ENCODE measurements at places on chromosomes 7 and 10.

DNA sequence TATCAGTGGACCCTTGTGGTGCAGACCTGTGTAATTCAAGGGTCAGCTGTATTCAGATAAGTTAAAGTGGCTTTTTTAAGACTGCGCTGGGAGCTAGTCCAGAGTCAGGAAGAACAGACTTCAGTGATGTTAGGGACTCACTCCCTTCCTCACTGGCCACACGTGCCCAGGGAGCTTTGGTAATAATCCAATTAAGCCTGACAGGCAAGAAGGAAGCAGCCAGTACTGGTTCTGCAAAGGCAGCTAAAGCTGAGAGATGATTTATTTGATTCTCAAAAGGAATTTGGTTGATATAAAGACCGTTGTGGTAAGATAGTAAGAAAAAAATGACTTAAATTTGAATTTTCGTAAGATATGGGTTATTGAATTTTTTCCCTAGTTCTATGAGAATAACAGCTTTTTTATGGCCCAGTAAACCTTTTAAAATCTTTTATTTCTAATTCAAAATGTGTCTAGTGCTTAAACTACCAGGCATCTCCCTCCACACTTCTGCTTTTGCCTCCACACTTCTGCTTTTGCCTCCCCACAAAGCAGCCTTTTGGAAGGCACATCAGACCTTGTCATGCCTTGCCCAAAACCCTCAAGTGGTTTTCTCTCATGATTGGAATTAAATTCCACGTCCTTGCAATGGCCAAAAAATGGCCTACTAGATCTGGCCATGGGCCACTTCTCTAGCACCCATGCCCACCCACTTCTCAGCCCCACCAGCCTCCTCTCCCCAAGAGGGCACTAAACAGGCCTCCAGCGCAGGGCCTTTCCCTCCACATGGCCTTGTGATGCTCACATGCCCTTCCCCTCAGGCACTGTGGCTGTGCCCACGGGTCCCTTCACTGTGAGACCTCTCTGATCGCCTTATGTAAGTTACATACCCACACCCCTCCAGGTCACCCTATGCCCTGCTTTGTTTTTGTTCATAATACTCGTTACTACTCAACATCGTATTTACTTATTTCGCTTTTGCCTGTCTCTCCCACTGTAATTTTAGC is 92.5 kb downstream of the POU6F2 start:
- no peak for DNase-seq

DNA sequence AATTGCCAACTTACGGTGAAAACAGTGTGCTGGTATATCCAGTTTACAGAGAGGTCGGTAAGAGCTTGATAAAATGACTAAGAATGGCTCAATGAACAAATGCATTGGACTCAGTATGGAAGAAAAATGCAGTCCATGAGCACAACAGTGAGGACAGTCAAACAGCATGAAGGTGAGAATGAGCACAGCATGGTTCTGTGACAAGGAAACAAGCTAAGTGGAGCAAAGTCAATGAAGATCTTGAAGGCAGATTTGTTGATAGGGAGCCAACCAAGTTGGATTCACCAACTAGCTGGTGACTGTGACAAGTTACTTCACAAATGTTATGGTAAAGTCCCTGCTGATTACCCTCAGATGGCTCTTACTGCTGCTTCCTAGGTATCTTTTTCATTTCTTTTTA is 75.9 kb downstream of the SHOC2 start:
- DNase-seq, result no peak

- no peak for DNase-seq
Measured at GRCh38 chr10:9260690-9261089, 1206.2 kb downstream of the GATA3 start.

- DNase-seq, result no peak
Measured at GRCh38 chr7:15855525-15856109, 169.1 kb upstream of the MEOX2 start.

DNA sequence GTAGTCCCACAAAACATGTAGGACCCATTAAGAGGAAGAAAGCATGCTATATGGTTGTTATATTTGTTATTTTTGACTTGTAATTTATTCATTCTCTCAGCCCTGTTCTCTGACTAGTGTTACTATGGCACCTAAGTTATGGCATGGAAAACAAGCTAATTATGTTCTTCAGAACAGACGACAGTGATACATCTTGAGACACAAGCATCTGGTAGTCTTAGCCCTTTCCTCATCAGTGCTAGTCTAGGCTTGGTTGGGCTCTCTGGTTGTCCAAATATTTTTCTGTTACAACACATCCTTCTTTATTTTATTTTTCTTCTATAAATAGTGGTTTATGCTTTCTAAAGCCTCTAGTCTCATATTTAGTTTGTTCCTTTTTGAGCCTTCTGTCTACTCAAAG is 308.3 kb upstream of the KAT6B start:
- DNase-seq, result no peak

DNA sequence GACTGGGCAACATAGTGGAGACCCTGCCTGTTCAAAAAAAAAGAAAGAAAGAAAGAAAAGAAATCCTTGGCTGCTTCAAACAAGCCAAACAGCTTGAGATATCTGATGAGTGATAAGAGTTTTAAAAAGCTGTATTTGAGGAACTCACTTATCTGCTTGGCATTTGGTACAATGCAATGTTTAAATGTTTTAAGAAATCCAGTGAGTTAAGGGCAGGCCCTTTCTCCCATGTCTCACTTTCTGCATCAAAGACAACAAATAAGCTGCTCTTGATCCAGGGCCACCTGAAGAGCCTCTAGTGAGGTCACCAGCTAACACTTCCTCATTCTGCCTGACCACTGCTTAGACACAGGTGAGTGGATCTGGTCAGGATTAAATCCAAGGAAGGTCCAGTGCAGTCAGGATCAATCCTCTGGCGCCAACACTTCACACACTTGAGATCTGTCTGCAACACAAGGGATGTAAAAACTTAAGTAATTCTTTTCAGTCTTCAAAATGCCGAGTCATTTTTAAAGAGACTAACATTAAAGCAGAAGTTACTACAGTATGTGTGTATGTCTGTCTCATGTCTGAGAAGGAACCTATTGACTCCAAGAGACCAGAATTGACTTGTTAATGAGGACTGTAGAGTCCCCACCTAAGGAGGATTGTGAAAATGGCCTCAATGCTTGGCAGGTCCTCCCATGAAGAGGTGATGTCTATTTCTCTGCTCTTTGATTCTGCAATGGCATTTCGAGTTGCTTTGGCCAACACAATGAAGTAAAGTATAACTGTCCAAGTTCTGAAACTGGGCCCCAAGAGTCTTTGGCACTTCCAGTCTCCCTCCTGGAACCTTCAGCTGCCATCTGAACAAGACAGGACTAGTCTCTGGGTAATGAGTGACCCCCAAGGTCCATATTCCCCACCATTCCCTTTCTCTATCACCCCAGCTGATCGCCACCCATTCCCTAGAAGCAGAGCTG is 43.1 kb downstream of the CREB3L2 start:
- DNase-seq, result no peak

- no peak for DNase-seq
Measured at GRCh38 chr7:75869776-75870379, 9.0 kb upstream of the RHBDD2 start.

DNA sequence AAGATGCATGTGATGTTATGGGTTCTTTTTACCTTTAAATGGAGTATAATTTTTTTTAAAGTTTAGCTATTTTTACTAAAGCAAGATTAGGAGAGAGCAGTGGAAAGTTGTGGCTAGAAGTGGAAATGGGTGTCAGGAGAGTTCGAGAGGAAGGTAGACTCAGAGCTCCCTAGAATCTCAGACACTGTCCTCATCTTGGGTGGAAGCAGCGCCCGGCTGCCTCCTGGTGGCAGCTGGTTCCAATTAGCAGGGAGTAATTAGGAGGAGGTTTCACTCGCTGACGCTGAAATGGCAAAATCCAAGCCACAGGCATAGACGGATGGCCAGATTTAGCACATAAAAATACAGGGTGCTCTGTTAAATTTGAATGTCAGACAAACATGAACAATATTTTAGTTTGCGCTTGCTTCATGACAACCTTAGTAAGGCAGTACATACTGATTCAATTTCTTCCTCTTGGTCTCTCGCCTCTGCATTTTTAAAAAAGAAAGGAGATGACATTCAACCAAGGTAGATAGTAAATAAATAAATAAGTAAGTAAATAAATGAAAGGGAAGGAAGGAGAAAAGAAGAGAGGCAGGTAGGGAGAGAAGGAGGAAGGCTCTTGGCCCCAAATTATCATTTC is 58.5 kb downstream of the LGI1 start:
- no peak for DNase-seq

- no peak for DNase-seq
Measured at GRCh38 chr7:113774182-113774807, 144.5 kb downstream of the PPP1R3A start.

DNA sequence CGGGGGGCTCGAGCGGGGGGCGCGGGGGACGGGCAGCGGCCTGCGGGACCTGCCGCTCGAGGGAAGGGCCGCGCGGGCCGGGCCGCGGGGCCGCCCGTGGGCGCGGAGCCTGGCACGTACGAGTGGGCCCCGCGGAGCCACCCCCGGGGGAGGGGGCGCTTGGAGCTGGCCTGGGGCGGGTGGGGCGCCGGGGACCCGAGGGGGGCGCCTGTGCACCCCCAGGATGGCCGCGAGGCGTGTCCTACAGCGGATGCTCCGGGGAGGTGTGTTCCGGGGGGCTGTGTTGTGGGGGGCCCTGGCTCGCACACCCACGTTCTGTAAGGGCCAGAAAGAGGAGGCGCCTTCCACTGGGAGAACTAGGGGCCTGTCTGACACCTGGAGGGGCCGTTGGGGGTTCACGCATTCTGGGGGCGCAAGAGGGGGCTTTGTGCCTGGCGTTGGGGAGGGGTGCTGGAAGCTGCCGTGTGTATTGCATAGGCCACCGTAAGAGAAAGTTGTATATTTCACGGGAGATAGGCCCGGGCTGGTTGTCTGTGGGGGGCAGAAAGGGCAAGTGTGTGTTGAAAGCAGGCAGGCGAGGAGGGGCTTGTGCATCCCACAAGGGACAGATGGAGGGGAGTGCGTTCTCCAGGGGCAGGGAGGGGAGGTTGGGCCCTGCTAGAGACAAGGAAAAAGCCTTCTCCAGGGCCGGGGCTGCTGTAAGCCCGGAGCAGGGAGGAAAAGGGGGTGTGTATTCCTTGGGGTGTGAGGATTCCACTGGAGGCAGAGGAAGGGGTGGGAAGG is 663 bp downstream of the VPS37D start:
- DNase-seq, result no peak

GRCh38 chr10:30432622-30433305 is 1.2 kb upstream of the MAP3K8 start:
- no peak for DNase-seq

GRCh38 chr10:120824881-120825309 is 26.3 kb upstream of the WDR11 start:
- no peak for DNase-seq

DNA sequence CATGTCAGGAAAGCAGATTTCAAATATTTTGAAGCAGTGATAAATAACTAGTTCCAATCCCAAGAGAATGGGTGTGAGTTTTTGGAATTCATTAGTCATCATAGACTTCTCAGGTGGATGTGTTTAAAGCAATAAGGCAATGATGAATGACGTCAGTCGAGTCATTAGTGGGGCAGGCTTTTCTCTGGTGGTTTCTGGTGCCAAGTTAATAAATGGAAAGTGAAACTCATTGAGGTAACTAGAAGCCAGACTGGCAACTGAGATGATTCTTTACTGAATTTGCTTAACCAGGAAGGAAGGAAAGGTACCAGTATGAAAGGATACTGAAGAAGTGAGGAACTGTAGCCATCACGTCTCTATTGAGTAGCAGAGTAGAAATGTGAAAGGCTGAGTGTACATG is 311.0 kb downstream of the GPAM start:
- DNase-seq, result no peak

GRCh38 chr7:85104432-85105205 is 82.2 kb downstream of the SEMA3D start:
- no peak for DNase-seq

DNA sequence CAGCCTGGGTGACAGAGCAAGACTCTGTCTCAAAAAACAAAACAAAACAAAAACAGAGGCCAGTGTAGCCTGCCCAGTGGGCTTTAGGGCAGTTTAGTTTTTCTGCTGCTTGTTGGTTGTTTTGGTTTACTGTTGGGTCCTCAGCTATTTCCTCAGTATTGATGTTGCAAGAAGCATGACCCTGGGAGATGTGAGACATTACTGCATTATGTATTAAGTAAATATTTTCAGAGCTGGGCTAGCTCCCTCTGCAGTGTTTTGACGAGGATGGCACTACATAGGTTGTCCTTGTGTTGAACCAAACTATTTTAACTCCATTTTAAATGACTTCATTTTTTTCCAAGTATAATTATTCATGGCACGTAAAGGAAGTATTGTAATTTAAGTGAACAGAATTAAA is 4.8 kb downstream of the AKAP9 start:
- no peak for DNase-seq

DNA sequence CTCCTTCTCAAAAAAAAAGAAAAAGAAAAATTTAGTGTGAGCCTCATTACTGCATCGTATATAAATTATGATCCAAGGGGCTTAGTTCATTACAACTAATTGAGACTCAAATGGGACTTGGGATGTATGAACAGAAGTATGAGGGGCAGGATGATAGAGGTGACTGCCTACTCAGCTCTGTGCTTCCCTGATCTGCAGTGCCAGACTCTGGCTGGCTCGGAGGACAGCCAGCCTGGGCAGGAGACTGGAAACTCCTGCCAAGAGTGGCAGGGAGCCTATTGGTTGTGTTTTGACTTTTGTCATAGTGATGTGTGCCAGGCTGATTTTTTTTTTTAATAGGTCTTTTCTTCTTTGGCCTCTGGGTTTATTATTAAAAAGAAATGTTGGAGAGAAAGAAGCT is 73.8 kb upstream of the GTF2IRD1 start:
- DNase-seq, result no peak

DNA sequence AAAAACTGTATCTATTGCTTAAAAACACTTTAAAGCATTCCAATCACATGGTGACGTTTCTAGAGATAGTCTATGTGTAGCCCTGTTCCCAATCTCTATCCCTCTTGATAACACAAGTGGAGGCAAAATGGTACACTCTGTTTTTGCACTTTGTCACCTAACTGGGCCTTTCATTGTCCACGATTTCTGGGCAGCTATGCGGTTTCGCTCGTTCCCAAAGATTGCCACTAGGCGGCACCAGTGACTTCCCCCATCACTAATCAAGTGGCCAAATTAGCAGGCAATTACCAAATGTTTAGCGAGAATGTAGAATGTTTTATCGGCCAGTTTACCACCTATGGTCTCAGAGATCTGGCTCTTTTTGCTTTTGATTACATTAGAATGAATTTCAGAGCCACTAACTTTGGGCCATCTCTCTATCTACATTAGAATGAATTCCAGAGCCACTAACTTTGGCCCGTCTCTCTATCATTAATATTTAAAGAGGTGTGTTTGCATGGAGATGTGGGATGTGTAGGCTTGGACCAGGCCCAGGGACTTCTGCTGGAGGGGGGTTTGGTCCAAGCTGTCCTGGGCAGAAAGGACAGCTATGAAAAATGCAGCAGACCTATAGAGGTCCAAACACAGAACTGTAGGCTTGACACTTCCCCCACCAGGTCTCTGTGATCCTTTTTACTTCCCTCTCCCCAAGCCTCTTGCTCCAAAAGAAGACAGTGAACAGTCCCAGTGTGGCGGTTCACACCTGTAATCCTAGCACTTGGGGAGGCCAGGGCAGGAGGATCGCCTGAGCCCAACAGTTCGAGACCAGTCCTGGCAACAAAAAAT is 90.1 kb downstream of the EPC1 start:
- peak; percentile 32 for DNase-seq

- no peak for DNase-seq
Measured at GRCh38 chr7:118492466-118492865, 268.0 kb downstream of the ANKRD7 start.

- DNase-seq, result no peak
Measured at GRCh38 chr7:92623544-92623943, 33.4 kb upstream of the FAM133B start.

- no peak for DNase-seq
Measured at GRCh38 chr7:76285604-76286374, 16.7 kb upstream of the HSPB1 start.

GRCh38 chr10:29802171-29802570 is 167.4 kb upstream of the SVIL start:
- DNase-seq, result no peak

GRCh38 chr7:108989319-108989718 is 419.6 kb downstream of the DNAJB9 start:
- DNase-seq, result no peak
